ENCODE measurements at places on chromosomes 16 and 17.
A peak's percentile ranks its signal among the peaks of the same experiment; 100 is the strongest.

DNA sequence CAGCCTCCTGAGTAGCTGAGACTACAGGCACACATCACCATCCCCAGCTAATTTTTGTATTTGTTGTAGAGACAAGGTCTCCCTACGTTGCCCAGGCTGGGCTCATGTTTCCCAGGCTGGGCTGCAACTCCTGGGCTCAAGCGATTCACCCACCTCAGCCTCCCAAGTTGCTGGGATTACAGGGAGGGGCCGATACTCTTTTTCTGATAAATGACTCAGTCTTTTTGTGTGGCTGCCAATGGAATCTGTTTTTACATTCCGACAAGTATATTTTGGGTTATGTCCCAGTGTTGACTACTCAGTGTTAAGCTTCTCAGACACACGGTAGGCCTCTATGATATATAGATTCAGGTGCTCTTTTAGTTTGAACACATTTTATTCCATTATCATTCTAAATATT, 58.1 kb downstream of the SLFN11 start:
- DNase-seq: no peak

- DNase-seq: no peak
These were observed 32.4 kb downstream of the SNX11 start for GRCh38 chr17:48139944-48140343.

- DNase-seq: peak; percentile 9
These were observed 496.0 kb downstream of the MAF start for GRCh38 chr16:79104567-79104966.

- DNase-seq: no peak
These were observed 11.1 kb downstream of the USP6 start for GRCh38 chr17:5126719-5127488.

DNA sequence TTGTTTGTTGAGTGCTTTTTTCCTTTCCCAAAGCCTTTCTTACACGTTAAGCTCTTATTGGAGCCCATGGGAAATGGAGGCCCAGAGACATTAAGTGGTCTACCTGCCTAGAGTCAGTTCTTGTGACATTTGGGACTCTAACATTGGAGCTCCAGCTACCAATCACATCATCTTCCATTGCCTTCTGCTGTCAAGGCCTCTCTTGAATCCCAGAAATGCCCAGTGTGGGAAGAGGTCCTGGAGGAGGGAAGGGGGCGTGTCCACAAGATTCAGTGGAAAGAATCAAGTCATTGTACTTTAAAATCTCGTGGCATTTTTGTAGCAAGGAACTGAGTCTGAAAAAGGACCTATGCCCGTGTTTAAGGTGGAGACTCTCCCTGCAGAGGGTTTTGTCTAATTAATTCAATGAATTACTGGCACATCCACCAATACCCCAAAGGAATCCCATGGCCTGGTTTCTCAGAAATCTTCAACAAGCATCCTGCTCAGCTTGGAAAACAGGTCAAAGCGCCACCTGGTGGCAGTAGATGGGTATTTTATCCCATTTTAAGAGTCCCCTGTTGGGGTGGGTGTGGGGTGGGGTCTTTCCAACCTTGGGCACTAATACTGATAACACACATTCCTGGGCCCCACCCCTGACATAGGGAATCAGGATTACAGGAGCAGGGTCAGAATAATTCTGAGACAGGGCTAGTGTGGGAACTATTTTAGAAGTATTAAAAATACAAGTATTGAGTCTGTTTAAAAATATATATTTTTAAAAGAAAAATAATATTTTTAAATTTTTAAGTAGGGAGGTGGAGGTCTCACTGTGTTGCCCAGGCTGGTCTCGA, 24.6 kb downstream of the GPT2 start:
- no peak for DNase-seq

DNA sequence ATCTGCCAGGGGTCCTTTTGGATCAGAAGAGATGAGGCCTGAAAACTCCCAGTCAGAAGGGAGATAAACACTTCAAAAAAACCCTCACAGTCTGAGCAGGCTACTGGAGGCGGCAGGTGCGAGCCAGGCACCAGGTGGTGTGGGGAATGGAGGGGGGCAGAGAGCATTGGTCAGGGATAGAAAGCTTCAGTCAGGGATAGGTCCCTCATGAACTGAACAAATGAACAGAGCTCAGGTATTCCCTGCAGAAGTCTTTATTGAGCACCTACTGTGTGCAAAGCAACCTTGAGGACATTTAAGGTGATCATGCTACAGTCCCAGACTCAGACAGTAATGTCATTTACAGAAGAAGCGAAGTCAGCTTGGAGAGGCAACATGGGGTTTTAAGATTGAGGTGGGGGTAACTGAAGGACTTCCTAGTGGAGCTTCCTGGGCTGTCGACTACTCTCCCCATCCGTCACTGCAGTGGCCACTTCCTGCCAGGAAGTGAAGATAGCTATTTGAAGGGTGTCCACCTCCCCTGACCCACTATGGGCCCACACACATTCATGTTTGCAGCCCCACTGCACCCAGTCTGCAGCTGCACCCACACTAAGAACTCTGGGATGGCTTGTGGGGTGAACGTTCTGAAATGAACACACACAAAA, 3.2 kb downstream of the KIFC3 start:
- no peak for DNase-seq

DNA sequence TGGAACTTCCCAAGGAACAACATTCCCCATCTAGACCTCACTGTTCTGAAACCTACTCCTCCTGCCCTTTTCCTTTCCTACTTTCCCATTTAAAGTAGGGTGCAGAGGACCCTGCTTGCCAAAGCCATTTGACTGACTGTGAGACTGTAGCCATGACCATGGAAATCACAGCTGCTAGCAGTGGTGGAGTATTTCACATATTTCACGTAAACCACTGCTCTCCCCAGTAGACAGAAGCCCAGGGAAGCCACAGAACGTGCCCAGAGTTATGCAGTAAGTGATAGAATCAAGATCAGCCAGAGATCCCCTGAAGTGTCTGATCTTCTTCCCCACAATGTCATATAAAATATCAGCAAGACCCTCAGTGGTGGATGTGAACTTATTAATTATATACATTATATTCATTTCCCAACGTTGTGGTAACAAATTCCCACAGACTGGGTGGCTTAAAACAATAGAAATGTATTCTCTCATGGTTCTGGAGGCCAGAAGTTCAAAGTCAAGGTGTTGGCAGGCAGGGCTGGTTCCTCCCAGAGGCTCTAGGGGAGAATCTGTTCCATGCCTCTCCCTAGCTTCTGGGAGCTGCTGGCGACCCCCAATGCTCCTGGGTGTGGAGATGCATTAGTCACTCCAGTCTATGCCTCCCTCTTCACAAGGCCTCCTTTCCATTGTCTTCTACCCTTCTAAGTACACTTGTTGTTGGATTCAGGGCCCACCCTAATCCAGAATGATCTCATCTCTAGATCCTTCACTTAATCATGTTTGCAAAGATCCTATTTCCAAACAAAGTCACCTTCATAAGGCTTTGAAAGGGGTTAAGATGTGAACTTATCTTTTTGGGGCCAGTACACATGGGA, 20.7 kb upstream of the PRM1 start:
- no peak for DNase-seq

DNA sequence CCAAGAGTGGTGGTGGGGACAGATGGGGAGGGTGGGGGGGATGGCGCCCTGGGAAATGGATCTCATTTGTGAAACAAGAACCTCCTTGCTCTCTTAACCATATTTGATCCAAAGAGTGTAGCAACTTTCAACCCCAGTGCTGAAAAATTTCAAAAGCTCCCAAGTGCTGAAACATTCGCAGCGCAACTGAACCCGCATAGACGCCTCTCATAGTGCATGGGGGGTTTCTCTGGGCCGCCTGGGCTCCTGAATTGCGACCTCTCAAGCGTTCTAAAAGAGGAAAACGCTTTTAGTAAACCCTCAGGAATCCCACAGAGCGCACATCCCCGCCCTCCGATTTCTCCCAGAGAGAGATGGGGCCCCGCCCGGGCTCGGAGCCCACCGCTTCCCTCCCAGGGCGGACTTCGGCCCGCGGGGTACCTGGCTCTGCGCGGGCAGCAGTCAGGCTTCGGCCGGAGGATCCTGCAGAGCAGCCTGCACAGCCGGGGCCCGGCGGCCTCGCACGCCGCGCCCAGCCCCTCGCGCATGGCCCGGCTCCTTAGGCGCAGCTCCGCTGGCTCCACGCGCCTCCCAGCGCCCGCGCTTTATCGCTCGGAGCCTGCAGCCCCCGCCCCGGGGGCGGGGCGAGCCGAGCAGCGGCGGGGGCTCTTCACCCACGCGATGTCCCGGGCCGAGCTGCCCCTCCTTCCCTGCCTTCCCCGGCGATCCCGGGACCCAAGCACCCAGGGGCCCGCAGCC, 7.0 kb downstream of the NOS2 start:
- no peak for DNase-seq

DNA sequence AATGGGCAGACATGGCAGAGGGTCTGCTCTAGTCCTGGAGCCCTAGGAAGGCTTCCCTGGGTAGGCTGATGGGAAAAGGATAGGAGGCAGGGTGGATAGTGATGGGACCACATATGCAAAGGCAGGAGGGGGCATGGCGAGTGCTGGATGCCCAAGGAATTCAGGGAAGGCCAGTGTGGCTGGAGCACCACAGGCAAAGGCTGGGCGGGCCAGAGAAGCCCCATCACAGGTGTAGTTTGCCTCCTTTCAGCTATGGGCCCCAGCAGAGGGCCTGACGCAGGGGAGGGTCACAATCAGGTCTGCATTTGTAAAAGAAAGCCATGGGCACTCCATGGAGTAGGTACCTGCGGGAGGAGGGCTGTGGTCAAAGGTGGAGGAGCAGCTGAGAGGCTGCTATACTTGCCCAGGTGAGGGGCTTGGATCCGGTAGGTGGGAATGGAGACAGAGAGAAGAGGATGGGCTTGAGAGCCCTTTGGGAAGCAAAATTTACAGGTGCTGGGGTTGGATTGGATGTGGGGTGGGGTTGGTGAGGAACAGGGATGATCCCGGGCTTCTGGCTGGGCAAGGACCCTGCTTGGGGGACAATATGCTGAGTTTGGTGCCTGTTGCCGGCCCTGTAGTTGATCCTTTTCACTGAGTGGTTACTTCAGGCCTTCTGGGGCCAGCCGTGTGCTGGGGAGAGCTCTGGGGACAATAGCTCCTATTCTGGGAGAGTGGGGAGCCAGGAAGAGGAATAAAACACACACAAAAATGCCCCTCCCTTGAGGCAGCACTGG, 6.5 kb upstream of the COL1A1 start:
- no peak for DNase-seq

DNA sequence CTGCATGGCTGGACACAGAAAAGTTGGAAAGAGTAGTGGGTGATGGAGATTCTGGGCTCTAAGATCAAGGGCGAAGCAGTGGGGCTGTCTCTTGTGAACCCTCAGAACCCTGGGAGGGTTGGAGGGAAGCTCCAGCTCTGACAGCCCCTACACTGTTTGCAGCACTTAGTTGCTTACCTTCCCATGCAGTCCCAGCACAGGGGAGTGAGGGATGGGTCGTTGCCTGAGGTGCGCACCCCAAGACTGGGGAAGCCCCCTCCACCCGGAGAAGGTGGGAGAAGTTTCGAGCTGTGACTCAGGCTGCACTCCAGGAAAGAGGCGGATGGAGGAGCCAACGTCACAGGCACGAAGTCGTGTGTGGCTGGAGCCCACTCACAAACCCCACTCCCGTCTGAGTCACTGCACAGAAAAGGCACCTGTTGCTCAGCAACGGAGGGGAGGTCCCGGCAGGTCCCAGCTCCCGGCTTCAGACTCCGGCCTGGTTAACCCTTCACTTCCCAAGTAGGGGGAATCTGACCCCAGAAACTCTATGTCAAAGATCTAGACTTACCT, 60.1 kb downstream of the AIPL1 start:
- no peak for DNase-seq

DNA sequence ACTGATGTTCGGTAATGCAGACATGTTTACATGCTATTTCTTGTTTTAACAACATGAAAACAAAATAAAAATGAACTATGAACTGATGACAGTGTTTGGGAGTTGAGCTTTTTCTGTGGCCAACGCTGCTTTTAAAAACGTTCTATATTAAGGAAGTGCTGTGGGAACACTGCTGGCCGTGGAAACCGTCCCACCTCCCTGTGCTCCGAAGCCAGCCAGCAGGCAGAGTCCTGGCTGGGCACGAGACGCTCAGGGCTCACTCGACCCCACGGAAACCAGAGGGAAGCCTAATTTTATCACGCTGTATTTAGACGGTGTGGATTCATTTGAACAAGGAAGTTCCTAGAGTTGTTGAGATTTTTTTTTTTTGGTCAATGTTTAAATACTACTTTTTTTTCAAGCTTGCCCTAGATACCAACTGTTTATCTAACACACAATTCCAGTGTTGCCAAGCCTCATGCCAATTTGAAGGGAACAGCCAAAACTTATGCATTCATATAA, 25.8 kb downstream of the ADCY9 start:
- DNase-seq: no peak

DNA sequence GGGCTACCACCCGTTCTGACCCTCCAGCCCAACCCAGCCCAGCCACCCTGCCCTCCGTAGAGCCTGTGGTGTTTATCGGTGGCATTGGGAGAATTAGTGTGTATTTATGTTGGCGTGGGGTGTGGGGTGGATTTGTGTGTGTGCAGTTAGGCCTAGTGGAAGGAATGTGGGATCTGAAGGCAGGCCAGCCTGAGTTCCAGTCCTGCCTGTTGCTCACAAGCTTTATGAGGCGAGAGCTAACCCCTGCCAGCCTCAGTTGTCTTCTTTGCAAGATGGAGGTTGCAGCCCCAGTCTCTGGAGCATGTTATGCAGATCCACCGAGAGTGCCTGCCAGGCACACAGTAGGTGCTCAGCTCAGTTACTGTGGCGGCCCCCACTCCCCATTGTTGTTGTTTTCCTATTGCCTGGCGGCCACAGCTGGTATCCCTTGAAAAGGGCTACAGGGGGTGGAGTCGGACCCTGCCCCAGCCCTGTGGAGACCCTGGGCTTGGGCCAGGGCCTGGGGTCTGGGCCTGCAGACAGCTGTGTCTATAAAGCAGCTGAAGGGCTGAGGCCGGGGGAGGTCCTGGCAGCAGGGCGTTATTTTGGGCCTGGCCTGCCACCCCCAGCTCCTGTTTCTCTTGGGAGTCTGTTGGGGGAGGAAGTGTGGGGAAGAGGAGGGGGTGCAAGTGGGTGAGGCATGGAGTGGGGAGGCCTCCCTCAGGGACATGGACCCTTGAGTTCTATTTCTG, 5.1 kb downstream of the ERBB2 start:
- DNase-seq: no peak

DNA sequence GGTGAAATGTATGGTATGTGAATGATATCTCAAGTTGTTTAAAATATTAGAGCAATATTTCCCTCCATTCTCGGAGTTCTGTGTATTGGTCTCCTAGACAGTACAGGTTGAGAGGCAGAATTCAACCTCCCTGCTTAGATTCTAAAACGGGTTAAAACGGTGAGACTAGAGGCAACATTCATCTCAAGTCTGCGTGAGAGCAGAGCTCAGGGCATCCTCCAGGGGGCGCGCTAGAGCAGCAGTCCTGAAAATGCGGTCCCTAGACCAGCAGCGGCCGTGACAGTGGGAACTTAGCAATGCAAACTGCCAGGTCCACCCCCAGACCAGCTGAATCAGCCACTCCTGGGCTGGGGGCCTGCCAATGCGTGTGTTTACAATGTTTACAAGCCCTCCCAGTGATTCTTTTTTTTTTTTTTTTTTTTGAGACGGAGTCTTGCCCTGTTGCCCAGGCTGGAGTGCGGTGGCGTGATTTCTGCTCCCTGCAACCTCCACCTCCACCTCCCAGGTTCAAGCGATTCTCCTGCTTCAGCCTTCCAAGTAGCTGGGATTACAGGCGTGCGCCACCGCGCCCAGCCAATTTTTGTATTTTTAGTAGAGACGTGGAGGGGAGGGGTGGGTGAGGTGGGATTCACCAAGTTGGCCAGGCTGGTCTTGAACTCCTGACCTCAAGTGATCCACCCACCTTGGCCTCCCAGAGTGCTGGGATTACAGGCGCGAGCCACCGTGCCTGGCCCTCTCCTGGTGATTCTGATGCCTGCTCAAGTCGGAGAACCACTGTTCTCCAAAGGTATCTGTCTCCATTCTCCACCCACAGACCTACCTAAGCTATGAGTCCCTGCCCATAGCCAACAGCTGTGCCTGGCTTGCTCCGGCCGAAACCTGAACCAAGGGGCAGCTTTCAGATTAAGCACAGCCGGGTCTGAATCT, 24.2 kb downstream of the KLHL36 start:
- peak; percentile 33 for DNase-seq

Data from iPS DF 19.7 (cell line).